AG04450 (cell line): ENCODE measurements at places on chromosomes 7 and 10.

DNA sequence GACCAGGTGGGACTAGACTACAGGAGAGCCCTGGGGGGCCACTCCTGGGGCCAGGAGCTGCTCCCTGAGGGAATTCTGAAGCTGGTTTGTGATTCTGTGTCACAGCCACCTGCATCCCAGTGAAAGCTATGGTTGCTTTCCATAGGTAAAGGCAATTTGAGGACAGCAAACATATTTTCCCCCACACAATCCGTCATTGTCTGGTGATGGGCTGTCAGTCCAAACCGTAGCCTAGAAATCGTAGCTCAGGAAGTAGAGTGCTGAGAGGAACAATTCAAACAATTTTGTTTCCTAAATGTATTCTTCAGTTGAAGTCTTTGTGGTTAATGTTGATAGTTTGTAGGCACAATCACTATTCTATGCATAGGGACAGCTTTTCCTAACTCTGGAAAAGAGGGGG lies 106.0 kb upstream of the INSYN2A start:
- DNase-seq = no peak

GRCh38 chr10:5551531-5552375 lies 27.0 kb downstream of the CALML3 start:
- DNase-seq = no peak

- DNase-seq = no peak
Measured at GRCh38 chr7:134690614-134691504, 44.2 kb downstream of the BPGM start.

- no peak for DNase-seq
Measured at GRCh38 chr7:97024209-97025129, at the start of gene DLX5. TSS of gene DLX5 (minus strand) at chr7:97024831. CDS start at chr7:97024623, 208 bp downstream.

DNA sequence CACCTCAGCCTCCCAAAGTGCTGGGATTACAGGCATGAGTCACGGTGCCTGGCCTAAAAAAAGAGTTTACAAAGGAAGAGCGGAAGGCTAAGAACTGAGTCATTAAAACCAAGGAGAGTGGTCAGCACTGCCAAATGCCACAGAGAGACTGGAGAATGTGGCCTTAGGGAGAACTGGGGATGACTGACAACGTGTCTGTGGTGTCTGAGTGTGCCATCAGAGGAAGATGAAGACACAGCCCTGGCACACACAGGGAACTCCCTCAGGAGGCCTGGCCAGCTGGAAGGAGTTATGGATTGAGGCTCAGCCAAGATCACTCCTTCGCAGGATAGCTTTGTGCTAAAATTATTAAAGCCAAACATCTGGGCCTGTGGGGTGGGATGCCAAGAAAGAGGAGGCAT lies 3.9 kb upstream of the INA start:
- DNase-seq = peak; percentile 76

DNA sequence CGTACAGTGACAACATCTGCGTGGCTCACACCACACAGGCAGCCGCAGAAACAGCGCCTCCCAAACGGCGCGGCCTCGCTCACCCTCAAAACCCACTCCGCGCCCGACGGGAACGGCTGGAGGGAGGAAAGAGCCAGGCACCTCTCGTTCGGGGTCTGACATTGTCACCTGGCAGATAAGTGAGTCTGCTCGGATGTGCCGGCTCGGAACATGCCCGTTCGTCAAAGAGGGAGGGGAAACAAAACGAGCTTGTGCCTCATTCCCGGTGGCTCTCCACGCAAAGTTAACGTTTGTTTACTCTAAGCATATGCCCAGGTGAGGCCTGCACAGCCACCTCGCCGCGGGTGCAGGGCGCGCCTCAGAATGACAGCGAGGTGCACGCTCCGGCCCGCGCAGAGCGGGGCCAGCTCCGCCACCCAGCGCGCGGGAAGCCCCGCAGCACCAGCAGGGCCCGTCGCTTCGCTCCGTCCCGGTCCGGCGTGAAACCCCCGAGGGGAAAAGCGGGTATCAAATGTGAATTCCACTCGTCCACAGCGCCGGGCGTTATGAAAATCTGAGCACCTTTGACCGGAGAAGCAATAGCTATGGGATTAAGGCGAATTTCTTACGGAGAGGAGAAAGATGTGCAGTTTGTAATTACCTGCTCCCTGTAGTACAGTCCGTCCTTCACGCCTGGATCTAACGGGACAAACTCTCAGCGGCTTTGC lies 13.1 kb downstream of the CNPY1 start:
- DNase-seq = no peak

DNA sequence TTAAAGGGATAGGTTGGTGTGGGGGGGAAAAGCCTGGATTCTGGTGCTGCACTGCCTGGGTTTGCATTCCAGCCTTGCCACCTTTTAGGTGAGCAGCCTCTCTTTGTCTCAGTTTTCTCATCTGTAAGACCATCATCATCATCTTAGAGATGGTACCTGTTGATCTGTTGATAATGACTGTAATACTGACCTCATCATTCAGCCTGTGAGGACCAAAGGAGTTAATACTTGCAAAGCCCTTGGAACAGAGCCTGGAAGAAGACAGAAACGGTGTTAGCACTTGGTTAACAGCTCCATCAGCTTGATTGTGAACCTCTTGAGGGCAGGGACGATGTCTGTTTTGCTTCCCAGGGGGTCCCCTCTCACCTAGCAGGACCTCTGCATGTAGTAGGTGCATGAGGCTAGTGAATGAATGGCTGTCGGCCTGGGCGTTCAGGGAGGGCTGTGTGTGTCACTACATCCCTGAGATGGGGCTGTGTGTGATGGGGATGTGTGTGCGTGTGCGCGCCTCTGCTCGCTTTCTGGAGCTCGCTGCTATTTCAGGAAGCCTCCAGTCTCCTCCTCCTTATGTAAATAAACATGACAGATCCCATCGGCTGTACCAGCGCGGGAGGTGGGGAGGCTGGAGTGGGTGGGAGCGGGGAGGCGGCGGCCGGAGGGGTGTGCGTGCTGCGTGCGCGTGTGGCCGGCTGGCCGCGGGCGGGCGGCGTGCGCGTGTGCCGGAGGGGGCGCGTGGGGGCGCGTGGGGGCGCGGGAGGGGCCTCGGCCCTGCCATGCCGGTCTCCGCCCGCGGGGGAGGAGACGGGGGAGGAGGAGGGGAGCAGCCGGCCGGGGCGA lies 61.2 kb downstream of the NEURL1 start:
- DNase-seq = peak; percentile 38

GRCh38 chr7:30252885-30253795 lies 31.3 kb upstream of the ZNRF2 start:
- DNase-seq = no peak

DNA sequence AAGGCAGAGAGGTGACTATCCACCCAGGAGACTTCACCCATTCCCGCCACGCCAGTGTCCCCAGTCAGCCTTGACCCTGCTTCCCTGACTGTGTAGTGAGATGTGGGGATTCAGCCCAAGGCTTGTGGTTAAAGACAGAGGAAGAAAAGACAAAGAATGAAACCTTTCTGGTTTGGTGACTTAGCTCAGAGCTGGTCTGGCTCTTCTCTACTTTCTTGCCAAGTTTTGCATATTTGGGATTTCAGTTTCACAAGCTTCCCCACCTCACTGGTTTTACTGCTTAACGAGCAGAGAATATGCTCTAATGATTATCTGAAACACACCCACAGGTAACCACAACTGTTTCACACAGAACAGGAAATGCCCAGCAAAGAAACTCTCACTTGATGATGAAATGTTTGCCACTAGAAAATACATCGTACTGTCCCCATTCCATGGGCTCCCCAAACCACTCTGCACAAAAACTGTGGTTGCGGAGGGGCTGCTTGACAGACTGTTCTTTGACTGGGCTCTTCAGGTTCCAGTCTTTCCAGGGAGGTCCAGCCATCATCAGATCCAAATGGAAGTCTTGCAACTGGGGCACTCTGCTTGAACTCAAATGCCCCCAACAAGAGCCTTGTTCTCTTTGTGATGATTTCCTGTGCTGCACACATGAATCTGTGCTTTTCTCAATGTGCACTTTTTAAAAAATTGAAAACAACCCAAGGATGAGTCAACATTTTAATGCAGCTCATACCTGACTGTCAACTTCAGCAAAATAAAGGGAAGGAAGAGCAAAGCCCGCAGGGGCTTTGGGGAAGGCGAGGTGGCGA lies 95.5 kb downstream of the CTBP2 start:
- no peak for DNase-seq

GRCh38 chr7:47622946-47623640 lies 41.2 kb upstream of the TNS3 start:
- DNase-seq = peak; percentile 91

- no peak for DNase-seq
Measured at GRCh38 chr7:130888468-130888867, 154.5 kb upstream of the KLF14 start.

DNA sequence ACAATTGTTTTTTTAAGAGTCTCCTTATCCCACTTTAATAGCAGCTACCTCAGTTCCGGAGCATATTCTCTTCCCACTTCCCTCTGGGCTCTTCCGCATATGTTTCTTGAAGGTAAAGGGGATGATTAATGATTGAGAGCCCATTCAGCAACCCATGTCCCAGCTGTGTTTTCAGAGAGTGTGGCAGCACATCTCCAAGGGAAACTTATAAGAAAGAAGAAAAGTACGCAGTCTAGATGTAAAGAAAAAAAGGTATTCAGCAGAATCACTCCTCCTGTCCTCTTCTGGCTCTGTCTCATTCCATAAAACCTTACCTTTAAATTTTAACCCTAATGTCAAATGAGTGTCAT lies 9.7 kb upstream of the ANKRD7 start:
- DNase-seq = no peak

DNA sequence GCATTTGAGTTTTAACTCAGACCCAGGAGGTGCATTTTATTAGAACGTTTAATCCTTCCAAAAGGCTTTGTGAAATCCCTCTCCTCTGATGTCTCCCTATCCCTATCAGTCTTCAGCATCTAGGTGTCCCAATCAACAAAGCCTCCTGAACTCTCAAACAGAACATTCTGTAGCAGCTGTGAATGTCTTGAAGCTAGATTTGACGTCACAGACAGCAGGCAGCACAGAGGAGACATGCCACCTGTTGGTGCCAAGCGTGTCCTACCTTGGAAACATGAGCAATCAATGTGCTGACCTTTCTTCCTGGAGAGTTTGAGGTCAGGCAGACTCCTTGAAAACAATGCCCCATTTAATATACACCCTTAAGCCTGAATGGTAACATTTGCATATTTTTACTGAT lies 125.5 kb downstream of the RNLS start:
- DNase-seq = no peak

- DNase-seq = no peak
Measured at GRCh38 chr10:87850742-87851205, 12.6 kb downstream of the KLLN start.

DNA sequence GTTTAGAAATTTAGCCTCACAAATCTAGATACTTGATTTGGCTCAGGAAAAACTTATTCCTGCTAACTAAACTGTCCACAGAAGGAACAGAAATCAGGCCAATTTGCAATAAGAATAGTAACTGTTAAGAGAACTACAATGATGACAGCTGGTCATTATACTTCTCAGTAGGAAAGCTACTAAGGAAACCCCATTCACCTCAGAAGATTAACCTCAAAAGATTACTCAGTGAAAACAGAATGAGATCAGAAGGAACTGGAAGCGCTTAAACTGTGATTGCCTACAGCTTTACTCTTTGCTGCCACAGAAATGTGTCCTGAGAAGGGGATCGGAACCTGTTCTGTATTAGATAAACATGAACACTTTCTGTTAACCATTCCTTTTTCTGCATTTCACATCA lies 24.3 kb upstream of the DNAJB12 start:
- no peak for DNase-seq

- no peak for DNase-seq
Measured at GRCh38 chr7:31850066-31850465, 163.1 kb downstream of the PPP1R17 start.

DNA sequence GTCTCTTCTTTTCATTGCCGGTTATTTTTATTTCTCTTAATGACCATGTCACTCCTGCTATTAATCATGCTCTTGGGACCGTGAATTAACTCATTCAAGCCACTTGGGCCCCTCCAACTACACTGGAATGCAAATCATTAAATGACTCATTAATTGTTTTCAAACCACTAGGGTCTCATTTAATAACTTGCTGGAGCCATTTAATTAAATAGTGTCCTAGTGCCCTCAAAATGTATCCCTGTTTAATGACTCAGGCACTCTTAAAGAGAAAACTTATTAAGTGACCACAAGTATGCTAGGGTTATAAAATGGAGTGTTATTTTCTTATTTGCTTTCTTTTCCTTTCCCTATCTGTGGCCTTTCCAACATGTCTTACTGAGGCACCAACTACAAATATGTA lies 73.0 kb downstream of the PLXDC2 start:
- DNase-seq = no peak

DNA sequence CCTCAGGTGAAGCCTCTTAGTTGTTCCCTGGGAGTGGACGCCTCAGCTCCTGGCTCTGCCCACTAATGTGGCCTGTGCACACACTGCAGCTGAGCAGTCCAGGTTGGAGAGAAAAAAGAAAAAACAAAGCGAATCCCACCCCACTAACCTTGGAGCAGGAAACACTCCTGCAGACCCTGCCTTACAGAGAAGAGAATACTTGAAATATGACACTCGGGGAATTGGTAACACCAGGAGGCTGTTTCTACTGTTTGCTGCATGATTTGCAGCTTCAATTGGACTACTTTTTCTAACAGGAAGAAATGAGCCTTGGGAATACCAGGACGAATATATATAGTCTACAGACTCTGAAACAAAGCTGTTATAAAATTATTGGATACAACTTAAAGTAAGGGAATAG lies 22.2 kb downstream of the CDHR3 start:
- no peak for DNase-seq

DNA sequence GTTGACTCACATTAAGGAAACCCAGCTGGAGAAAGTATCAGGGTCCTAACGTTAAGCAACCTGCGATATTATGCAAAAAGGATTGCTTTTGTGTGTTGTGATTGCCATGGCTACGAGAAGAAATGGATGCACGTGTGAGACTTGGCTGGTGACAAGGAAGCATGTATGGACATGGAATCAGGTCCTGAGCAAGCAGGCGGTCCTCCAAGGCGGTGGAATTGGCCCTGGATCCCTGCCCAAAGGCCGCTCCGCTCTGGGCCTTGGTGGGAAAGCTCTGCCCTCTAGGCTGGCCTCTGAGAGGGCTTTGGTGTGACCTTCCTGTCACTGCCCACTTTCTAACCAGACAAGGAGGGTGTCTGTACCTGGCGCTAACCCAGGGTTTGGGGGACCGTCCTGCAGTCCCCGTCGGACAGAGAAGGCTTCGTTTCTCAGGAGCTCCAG lies 192.1 kb downstream of the EBF3 start:
- no peak for DNase-seq

DNA sequence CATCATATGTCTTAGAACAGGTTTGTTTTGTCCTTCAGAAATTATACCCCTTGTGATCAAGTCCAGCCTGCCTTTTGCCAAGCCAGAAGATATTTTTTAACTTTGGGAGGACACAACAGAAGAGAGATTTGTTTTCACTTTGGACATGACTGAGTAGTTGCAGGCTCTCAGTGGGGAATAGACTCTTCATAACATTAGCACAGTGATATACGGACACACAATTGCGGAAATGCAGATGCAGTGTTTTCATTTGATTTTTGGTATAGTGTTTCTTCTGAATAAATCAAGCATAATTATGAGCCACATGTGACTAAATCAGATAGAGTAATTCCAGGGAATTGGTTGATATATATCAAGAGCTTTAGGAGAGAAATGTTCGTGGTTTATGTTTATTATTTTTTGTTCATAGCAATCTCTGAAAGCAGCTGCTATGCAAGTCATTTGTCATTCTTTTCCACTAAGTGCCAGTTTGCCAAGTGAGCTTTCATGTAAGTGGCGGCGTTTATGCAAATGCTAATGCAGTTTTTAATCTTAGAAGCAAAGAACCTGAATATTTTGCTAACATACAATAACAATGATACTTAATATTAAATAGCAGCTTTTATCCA lies 69.6 kb upstream of the HDAC9 start:
- DNase-seq = no peak
